T-helper 17 cell (primary cell): ENCODE measurements at places on chromosomes 2 and 18.
A peak's percentile ranks its signal among the peaks of the same experiment; 100 is the strongest.

DNA sequence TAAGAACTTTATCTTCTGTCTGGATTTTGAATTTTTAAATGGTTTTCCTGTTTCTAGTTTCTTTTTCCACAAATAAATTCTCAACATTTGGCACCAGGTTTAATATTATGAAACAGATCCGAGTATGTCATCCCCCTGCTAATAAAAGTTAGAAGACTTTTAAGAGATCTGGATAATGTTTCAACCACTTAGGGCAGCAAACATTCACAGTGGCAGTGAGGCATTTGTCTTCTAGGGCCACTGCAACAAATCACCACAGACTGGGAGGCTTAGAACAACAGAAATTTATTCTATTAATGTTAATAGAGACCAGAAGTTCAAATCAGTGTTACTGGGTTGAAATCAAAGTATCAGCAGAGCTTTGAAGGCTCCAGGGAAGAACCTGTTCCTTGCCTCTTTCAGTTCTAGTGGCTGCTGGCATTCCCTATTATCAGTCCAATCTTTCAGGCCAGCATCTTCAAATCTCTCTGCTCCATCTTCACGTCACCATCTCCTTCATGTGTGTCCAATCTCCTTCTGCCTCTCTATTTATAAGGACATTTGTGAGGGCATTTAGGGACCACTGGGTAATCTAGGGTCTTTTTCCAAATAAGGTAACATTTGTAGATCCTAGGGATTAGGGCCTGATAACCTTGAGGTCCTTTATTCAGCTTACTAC is 23.4 kb downstream of the ACSL3 start:
- no peak for DNase-seq

GRCh38 chr2:227627769-227628168 is 10.5 kb downstream of the SCYGR4 start:
- DNase-seq = no peak

GRCh38 chr2:11713815-11714214 is 32.6 kb upstream of the LPIN1 start:
- DNase-seq = no peak

- DNase-seq = no peak
Measured at GRCh38 chr2:206974551-206974950, 35.2 kb downstream of the CPO start.

DNA sequence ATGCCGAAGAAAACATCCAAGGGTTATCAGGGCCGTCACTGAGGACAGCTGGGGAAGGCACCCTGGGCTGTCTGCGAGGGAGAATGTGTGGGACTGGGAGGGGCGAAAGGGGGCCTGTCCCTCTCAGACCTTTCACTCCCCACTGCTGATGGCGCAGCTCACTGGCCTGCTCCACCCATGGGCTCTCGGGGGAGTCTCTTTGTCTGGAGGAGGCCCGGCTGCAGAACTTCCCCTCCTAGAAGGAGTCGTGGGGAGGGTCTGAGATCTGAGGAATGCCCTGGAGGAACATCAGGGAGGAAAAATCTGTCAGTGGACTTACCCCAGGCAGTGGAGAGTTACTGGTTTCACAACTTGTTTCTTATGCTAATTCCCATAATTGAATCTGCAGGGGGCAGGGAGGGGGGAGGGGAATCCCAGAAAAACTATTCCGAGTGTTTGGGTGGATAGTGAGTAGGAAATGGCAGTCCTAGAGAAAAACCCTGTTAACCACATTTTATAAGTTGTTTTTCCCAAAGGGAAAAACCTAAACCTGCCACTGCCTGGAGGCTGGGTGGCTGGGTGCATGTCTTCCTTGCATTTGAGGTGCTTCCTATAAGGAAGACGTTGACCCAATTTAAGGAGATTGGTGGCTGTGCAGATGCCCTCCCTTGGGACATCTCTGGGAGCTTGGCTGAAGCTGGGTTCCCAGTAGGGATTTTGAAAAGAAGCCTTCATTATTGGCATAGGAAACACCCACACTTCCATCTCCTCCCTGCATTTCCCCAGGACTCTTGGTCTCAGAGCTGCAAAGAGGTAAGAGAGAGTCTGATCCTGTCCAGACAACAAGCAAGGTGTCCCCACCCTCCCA is 11.7 kb upstream of the SEMA4C start:
- no peak for DNase-seq

DNA sequence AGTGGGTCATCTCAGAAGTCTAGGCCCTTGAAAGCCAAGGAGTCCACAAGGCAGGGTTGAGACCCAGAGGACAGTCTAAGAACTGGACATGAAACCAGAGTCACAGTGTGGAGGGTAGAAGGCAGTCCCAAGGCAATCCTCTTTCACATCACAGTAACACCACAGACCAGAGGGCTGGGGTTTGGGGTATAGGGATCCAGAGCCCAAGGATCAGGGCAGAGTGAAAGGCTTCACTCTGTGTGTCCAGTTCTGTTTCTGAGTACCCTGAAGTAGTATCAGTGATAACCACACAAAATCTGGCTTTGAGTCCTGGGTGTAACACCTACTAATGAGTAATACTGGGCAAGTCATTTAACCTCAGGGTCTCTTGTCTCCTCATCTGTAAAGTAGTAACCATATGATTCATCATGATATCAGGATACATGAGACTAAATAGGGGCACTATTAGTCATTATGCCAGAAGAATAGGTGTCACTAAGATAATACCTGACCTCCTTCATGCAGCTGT is 91.0 kb downstream of the ICA1L start:
- DNase-seq = no peak

- no peak for DNase-seq
Measured at GRCh38 chr2:150133623-150134022, 353.8 kb downstream of the RND3 start.

DNA sequence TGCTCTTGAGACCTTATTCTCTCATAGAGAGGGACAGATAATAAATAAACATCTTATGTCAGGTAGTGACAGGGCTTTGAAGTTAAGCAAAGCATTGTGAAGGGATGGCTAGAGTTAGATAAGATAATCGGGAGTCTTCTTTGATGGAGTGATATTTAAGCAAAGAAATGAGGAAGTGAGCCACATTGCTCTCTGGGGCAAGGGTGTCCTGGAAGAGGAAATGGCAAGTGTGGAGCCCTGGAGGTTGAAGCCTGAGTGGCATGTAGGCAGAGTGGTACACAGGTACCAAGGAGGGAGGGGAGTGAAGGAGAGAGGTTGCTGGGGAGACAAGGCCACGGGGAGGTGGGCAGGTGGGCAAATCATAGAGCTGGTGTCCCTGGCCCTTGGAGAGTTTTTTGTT is 110.2 kb downstream of the CTAGE1 start:
- DNase-seq = no peak

DNA sequence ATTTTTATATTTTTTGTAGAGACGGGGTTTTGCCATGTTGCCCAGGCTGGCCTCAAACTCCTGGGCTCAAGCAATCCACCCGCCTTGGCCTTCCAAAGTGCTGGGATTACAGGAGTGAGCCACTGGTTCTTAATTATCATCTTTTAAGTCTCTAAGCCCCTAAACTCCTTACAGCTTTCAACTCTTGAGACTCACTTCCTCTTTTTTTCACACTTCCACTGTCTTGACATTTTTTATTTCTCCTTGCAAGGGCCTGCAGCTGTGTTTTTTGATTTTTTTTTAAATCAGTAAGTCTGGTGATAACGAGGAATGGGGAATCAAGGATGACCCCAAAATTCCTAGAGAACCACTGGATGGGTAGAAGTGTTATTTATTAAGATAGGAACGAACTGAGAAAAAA is 8.6 kb upstream of the ABCB11 start:
- DNase-seq = no peak

- peak; percentile 35 for DNase-seq
Measured at GRCh38 chr18:58310517-58310916, 266.5 kb downstream of the NEDD4L start.

DNA sequence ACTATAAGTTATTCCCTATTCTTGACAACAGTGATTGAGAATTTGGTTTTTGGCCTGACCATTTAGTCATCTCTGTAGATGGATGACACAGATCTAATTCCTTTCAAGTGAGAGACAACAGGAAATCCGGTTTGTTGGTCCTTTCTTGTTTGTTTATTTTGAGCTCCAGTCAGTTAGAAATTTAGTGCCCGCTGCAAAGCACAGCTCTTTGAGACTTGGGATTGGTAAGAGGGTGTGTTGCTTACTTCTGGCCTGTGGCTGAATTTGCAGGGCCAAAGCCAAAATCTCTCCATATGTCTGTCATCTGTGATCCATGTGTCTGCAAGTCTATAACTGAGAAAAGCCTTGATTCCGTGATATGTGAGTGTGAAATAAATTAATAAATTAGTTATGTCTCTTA is 74.3 kb downstream of the BIN1 start:
- no peak for DNase-seq

GRCh38 chr18:12837747-12838146 is 46.3 kb downstream of the PTPN2 start:
- DNase-seq = no peak

DNA sequence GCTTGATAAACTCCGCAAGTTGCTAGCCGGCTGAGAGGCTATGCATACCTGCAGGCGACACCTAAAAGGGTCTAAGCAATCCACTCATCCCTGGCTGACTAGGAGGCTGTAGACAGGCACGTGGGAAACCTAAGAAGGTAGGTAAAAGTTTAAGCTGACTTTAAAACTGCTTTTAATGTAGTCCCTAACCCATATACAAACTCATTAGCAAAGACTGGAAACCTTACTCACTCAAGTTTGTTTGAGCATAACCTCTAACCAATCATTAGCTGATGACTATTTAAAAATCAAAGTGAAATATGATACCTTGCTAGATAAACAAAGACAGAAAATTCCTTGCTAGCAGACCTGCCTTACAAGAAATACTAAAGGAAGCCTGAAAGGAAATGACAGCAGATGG is 106.4 kb downstream of the EXOC6B start:
- DNase-seq = no peak

- DNase-seq = no peak
Measured at GRCh38 chr2:241858206-241859016, at the start of gene PDCD1. Gene PDCD1, minus strand, starts transcription at chr2:241858894. Its CDS starts 56 bp downstream, at chr2:241858838.

- DNase-seq = no peak
Measured at GRCh38 chr18:13433685-13434084, 215.1 kb downstream of the LDLRAD4 start.

- DNase-seq = no peak
Measured at GRCh38 chr2:9655441-9656269, 24.9 kb upstream of the YWHAQ start.

- DNase-seq = no peak
Measured at GRCh38 chr2:62459672-62460071, 46.3 kb downstream of the TMEM17 start.

DNA sequence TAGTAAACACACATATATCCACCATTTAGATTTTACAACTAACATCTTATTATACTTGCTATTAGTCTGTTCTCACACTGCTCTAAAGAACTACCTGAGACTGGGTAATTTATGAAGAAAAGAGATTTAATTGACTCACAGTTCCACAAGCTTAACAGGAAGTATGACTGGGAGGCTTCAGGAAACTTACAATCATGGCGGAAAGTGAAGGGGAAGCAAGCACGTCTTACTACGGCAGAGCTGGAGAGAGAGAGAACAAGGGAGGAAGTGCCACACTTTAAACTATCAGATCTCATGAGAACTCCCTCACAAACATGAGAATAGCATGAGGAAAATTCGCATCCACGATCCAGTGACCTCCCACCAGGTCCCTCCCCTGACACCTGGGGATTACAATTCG is 240.7 kb downstream of the CAMKMT start:
- DNase-seq = no peak

DNA sequence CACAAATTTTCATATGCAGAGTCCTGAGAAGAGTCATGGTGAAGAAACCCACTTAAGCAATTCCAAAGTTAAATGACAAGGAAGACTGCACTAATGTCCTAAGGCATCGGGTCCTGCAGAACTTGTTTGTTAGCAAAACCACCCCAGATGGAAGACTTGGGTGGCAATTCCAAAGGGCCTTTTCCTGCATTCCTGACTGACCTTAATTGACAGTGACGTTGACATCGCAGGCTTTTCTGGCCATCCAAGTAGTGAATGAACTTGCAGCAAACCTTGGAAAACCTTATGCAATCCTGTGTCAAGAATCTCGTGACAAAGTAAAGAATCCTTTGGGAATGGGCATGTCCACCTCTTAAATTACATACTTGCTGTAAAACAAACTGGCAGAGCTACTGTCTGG is 112.5 kb upstream of the SH3BP4 start:
- no peak for DNase-seq

- no peak for DNase-seq
Measured at GRCh38 chr2:109663721-109664120, 49.6 kb downstream of the SOWAHC start.

DNA sequence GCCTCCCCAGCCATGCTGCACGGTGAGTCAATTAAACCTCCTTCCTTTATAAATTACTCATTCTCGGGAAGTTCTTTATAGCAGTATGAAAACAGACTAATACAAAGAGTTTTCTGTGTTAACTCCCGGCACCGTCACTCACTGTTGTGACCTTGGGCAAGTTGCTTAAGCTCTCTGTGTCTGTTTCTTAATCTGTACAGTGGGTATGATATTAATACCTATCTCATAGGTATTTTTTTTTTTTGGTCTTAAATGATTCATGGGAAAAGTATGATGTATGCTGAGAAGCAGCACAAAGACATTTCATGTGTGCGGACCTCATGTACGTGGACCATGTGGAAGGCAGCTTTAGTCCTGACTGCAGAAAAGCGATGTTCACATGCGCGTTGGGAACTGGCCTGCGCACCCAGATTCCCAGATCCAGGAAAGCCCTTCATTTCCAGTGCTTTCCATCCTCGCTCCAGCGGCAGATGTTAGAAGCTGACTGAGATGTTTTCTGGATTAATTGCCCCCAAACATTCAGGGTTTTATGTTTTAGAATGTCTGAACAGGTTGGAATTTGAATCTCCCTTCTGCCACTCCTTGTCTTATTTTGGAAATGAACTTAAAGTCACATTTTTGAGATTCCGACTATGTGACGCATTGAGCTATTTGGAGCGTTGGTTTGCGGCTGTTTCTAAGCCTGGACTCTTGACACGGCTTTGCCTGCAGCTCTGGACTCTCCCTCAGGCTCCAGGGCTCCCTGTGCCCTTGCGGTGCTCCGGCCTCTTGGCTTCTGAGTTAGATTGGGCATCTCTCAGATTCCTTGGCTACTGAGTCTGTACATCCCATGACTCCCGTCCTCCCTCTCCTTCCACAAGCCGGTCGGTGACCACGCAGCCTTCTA is 61.4 kb downstream of the SLC4A3 start:
- no peak for DNase-seq

- no peak for DNase-seq
Measured at GRCh38 chr2:9178904-9179571, 27.6 kb upstream of the ASAP2 start.

DNA sequence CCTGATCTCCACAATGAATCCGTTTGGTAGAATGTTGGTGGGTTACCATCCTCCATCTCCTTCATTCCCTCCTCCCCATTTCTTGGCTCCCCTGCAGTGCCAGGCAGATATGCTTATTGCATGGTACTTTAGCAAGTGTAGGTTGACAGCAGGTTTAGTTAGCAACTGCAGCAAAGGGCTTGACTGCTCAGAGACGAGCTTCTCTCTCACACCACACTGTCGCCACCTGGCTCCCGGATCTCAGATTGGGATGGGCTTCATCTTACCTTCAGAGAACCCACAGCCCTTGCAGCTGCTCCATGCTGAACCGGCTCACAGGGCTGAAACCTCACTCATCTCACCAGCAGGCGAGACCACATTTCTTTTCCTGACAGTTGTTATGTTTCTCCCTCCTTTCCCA is 88.8 kb downstream of the VWA3B start:
- DNase-seq = no peak
